A549 treated with DMSO at 1 μM for 4 hours (cell line): ENCODE measurements at places on chromosomes 12 and 14. TPM values are rescaled to one million over a fixed set of nuclear protein-coding genes. Genes with fewer than 3 reads are reported as not detected.

The GALNT8 gene
- total RNA-seq: not detected in 5 replicates

The SLC5A8 gene
- not detected in 5 replicates for total RNA-seq

The LBHD2 gene
- 0.14 to 0.39 TPM (median 0.18 TPM) in 3 of 5 replicates, not detected in the others for total RNA-seq

The ACTN1 gene
- 184 to 205 TPM (median 196 TPM) in 5 replicates for total RNA-seq

The ALDH1L2 gene
- 2.7 to 3.9 TPM (median 3.5 TPM) in 5 replicates for total RNA-seq

The APEX1 gene
- total RNA-seq: 262 to 275 TPM (median 266 TPM) in 5 replicates

The TBC1D30 gene
- 1.9 to 2.5 TPM (median 2.0 TPM) in 5 replicates for total RNA-seq

The RPL6 gene
- total RNA-seq: 2,150 to 2,455 TPM (median 2,190 TPM) in 5 replicates

The OTUB2 gene
- 4.2 to 6.7 TPM (median 5.0 TPM) in 5 replicates for total RNA-seq

The FAM90A1 gene
- total RNA-seq: 0.03 to 0.14 TPM (median 0.12 TPM) in 5 replicates

The RAP1B gene
- total RNA-seq: 175 to 210 TPM (median 200 TPM) in 5 replicates

The MYF6 gene
- not detected in 5 replicates for total RNA-seq

The BCL2L14 gene
- not detected in 5 replicates for total RNA-seq

The GPR84 gene
- total RNA-seq: 0.15 TPM in 1 of 5 replicates, not detected in the others

The HIGD1C gene
- total RNA-seq: not detected in 5 replicates

The SOX5 gene
- total RNA-seq: not detected in 5 replicates
